ENCODE measurements at places on chromosomes 3 and 15.

DNA sequence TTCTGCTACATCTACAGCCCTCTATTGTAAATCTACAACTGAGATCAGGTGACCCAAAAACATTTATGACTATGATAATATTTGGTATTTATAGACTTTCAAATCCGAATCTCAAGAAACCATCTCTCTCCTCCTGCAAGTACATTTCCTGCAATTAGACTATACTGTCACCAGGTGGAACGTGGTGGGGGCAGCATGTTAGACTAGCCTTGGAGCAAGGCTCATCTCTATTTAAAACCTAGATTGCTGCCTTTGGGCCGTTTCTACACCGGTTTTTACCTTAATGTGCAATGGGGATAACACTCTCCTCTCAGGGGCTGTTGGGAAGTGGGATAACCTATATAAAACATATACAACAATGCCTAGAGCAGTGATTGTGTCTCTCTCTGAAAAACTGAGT, 3.8 kb upstream of the KATNBL1 start:
- no peak for DNase-seq

GRCh38 chr3:143001034-143001368, 369 bp upstream of the U2SURP start:
- peak; percentile 58 for DNase-seq

GRCh38 chr3:49785565-49786356, 581 bp downstream of the IP6K1 start:
- no peak for DNase-seq

- no peak for DNase-seq
Measured at GRCh38 chr3:29274667-29275066, 6.2 kb upstream of the RBMS3 start.

- DNase-seq, result no peak
Measured at GRCh38 chr15:81747482-81747881, 298.3 kb downstream of the MEX3B start.

- no peak for DNase-seq
Measured at GRCh38 chr3:139439278-139439677, 37.0 kb downstream of the RBP2 start.

DNA sequence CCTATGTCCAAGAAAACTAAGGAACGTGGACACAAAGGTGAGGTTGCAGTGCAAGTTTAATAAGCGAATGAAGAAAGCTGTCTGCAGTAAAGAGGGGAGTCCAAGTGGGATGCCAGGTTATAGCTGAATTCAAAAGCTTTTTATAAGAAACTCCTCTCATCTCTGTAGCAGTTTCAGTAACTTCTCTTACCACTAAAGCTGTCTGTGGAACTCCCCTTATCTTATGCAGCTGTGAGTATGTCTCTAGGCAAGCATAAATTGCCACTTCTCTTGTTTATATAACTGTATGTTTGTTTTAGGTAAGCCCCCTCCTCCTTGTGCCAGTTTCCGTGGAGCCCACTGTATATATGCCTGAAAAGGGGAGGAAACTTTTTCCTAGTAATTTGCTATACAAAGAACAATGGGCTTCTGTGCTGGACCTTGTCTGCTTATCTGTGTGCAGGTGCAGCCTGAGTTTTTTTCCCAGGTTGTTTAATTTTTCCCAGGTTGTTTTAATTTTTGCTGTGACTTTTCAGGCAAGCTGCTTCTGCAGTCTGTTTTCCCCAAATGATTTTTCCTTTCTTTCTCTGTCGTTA, 875.1 kb upstream of the EPHA6 start:
- no peak for DNase-seq

Measured in GM12892 (cell line).